ENCODE measurements at places on chromosomes 4 and X.

DNA sequence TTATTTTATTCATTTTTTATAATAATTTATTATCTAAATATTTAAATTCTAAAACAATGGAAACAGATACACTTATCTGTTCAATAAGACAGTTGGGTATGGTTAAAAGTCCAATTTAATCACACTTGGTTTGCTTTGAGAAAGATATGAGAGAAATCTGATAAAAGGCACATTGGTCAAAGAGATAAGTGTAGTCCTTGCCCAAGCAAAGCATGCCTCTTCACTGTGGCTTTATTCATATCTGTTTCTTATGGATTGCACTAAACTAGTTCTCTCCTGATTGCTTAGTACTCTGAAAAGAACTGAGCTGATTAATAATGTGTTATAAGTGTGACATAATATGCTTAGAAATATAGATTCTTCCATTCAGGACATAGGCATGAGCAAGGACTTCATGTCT lies 39.8 kb downstream of the CXCL1 start:
- no peak for DNase-seq

DNA sequence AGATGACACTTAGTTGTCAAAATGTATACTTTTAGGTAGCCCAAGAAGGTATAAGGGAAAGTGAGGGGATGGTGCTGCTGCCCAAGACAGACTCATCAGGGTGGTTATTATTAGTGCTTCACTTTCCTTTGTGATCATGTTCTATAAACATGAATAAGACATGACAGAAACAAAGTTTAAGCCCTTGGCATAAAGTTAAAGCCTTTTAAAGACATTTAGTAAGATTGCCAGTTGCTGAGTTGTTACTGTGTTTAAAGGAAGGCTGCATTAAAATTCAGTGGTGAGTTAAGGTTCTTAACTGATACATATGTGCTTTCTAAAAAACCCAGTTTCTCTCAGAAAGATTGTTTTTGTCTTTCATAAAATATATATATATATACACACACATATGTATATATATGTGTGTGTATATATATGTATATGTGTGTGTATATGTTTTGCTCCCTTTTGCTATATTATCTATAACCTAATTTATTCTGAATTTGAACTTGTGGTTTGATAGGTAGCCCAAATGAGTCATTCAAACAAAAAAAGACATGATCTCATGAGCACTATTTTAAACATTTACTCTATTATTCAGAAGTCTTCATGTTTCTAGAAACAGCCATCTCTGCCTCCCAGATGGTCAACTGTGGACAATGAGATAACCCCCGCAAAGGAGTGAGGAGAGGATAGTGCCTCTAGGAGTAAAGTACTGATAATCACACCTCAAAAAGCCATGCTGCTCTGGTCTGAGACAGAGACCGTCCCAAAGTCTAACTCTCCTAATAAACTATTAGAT lies 98.1 kb upstream of the OTUD4 start:
- no peak for DNase-seq

DNA sequence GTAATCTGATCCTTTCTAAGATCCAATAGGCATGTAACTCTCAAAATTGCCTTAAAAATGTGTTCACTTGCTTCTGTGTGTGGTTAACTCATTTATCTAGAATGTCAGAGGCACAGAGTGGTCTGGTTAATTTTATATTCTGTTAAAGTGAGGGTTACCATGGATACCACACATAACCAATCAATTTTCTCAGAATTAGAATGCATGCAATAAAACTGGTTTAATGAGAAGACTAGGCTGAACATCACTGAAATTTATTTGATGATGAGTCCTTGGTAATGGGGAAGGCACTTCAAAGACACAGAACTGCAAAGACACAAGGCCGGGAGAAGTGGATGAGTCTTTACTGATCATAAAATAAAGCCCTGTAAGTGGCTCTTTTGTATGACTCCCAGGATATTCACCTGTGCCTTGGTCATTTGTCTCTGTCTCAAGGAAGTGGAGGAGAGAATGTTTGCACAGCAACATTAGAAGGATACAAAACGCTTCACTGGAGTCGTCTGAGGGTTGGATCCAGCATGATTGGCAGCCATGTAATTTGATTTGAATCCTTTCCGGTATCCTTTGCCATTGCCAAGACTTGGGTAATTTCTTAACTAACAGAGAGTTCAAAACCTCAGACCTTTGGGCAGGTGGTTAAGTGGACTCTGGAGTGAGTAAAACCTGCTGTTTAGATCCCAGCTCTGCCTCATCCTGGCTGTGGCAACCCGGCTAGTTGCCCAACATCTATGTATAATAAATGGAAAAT lies 94.0 kb upstream of the RBPJ start:
- no peak for DNase-seq

DNA sequence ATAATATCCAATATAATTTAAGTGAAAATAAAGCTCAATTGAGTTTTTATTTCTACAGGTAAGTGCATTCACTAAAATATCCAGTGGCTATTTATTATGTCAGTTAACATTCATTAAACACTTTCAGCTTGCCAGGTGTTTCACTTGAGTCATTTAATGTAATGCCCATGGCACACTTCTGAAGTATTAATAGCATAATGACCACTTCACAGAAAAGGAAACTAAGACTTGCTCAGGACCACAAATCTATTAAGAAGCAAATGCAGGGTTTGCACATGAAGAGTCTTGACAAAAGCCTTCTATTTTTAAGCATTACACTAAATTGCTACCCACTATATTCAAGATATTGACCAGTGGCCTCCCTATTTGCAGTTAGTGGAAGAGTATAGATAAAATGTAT lies 612.7 kb downstream of the KCTD8 start:
- no peak for DNase-seq

DNA sequence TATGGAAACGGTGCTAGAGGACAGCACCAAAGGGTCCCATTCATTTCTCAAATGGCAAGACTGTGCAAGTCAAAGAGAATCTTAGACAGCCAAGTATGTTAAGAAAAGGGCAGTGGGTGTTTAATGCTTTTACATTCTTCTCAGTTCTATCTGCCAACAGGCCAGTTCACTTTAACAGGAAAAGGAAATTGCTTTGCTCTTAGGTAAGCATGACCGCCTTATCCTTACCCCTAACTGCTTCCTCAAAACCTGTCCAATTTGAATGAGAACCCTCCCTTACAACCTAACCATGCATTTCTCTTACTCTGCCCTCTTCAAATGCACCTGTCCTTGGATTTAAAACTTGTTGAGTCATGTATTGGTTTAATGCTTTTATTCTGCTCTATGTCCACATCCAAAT lies 44.5 kb upstream of the BLTP1 start:
- no peak for DNase-seq

DNA sequence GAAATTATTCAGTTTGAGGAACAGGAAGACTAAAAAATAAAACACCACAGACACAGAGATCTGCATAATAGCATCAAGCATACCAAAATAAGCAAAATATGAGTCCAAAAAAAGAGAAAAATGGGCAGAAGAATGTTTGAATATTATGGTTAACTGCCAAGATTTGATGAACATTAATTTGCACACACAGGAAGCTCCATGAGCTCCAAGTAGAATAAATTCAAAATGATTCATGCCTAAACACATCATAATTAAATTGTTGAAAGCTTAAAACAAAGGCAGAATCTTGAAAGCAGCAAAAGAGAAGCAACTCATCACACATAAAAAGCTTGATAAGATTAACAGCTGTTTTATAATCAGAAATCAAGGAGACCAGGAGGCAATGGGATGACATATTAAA lies 156.6 kb upstream of the ARSJ start:
- DNase-seq, result no peak

- no peak for DNase-seq
Observed at GRCh38 chr4:32890398-32890797, 2170.2 kb downstream of the PCDH7 start.

- no peak for DNase-seq
Observed at GRCh38 chr4:744212-744841, 38.7 kb downstream of the PCGF3 start.

DNA sequence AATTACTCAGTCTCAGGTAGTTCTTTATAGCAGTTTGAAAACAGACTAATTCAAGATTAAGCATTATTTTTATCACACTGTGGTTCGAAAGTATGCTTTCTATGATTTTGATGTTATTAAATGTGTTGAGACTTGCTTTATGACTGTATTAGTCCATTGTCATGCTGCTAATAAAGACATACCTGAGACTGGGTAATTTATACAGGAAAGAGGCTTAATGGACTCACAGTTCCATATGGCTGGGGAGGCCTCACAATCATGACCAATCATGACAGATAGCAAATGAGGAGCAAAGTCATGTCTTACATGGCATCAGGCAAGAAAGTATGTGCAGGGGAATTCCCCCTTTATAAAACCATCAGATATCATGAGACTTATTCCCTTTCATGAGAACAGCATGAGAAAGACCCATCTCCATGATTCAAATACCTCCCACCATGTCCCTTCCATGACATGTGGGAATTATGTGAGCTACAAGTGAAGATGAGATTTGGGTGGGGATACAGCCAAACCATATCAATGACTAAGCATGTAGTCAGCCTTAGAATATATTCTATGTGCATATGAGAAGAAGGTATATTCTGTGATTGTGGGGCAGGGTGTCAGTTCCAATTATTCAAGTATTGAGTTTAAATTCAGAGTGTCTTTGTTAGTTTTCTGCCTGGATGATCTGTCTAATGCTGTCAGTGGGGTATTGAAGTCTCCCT lies 44.6 kb upstream of the UGT2A1 start:
- no peak for DNase-seq

GRCh38 chr4:106708464-106708816 lies 327.7 kb downstream of the DKK2 start:
- DNase-seq, result no peak

DNA sequence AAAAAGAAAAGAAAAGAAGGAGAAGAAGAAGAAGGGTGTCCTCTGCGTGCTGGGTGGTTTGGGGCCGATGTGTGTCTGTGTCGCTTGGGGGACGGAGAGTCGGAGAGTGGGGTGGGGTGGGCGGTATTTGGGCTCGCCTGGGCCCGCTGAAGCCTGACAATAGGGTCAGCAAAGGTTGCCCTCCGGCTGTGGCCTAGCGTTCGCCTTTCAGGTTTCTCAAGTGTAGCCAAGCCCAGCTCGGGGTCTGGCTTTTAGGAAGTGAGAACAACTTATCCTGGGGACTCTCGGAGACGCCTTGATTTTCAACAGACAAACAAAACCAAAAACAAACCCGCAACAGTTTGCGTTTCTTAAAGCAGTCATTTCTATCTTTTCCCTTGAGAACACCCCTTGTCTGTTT lies 4.1 kb upstream of the SOX3 start:
- no peak for DNase-seq

DNA sequence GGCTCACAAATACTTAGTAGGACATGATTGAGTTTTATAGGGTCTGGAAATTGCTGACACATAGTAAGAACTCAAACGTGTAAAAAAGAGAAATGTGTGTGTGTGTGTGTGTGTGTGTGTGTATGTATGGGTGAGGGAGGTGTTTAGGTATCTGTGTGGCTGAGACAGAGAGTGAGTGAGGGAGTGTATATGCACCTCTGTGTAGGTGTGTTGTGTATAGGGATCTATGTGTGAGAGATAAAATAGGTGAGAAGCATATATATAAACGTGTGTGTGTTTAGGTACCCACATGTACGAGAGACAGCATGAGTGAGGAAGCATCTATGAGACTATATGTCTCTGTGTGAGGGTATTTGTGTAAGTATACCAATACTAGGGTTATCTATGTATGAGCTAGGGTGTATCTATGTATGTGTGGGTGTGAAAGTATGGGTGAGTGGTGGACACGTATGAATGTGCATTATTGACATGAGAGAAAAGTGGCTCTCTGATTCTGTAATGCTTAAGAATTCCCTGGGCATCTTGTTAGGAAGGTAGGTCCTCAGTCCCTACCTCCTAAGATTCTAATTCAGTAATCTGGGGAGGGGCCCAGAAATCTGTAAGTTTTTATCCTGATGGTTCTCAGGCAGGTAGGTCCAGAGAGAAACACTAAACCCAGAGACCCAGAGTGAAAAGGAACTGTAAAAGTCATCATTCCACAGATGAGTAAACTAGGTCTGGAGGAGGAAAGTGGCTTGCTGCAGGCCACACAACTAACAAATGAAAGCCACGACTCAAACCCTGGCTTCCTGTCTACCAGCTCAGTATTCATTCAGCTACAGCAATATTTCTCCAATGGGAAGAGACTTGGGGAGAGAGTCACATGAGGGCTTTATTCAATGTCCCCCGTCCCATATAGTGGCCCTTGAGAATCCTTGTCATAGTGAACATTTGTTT lies 237.0 kb downstream of the IDS start:
- DNase-seq, result no peak

GRCh38 chrX:64427281-64427680 lies 32.0 kb upstream of the MTMR8 start:
- no peak for DNase-seq

DNA sequence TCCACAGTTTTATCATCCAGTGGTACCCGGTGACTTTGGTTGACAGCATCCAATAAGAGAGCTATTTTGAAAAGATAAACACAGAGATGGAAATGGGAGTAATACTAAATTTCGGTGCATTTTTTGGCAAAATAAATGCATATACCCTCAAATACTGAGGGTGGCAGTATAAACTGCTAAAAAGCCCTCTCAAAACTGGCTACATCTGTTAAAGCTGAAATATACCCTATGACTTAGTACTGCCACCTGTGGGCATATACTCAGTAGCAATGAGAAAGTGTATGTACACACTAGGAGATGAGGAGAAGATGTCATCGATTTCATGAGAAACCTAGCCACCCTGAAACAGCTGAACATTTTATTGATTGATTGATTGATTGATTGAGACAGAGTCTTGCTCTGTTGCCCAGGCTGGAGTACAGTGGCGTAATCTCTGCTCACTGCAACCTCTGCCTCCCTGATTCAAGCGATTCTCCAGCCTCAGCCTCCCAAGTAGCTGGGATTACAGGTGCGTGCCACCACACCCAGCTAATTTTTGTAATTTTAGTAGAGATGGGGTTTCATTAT lies 12.2 kb upstream of the TMEM128 start:
- peak; percentile 64 for DNase-seq

GRCh38 chrX:108148524-108148923 lies 56.9 kb downstream of the ATG4A start:
- no peak for DNase-seq

Measured in urothelium cell line (cell line).